Fibroblast of skin of abdomen (primary cell): ENCODE measurements at places on chromosomes 5 and 9.

GRCh38 chr5:38922199-38922598, 76.4 kb downstream of the OSMR start:
- peak; percentile 40 for DNase-seq

GRCh38 chr5:82327941-82328340, 49.8 kb upstream of the RPS23 start:
- DNase-seq: no peak

GRCh38 chr5:2557435-2557834, 194.0 kb downstream of the IRX2 start:
- no peak for DNase-seq

DNA sequence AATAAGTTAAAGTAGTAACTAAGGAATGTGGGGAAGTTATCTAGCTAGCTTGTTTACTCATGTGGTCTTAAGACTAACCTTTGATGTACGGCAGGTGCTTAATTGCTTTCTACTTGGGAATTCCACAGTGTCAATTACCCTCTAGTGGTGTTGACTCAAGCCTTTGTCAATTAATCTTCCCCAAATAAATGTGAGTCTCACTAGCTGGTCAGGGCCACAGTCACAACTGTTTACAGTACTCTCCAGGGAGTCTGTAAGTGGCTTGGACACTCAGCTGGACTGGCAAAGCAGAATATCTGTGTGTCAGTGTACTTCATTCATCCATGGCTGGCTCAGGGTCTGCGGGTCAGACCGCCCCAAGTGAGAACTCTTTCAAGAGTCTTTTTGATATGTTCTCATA, 30.8 kb downstream of the SMIM3 start:
- no peak for DNase-seq
